ENCODE measurements at places on chromosomes 7 and 10.

DNA sequence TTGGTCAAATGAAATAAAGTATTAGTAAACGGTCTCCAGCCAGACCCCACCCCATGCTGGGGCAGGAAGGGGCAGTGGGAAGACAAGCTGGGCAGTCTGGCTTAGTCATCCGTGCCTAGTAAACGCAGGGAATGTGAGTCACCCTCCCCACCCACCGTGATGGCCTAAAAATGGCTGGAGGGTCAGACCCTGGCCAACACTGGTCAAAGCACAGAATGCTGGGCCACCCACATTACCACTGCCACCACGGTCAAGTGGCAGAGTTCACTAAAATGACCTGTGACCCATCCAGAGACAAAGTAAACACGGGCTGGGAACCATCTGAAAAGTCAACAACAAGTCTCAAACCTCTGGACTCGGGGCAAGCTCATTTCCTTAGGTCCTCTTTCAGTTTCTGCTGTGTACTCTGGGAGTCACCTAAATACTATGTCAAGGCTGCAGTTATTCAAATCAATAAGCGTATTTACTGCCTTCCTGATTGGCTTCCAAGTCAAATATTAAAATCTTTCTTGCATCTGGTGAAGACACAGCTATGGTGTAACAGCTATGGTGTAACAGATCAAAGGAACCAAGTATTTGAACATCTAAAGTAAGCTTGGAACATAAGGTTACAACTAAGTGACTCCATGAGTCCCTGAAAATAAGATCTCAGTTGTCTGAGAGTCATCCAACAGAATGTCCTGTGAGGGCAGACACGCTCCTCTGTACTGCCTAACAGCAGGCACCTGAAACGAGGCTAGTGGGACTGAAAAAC, 3.0 kb downstream of the ZFAND2A start:
- DNase-seq: no peak

DNA sequence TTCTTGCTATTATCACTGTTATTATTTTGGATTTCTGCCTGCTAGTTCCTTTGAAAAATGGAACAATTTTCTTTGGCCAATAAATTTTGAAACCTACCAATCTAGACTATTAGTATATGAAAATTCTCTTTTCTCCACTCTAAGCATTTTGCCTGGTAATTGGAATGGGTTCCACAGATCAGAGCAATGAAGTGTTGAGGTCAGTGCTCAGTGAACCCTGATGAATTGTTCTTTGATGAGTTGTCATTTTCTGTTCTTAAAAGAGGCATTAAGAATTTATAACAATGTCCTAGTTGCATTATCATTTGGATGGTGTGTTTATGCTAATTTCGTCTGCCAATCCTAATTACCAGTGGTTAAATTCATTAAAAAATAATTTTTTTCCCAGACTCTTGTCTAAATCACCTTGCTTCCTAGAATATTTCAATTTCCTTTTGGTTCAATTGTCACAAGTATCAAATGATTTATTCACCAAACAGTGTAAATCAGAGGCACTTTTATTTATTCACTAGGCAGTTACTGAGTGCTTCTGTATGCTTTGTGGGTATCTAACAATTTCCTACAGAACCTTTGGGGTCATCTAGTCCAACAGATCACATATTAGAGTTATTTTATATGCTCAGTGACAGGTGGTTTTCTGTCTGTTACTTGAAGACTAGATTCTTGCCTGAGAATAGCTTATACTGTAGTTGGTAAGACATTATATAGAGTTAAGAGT, 239.0 kb downstream of the DNAJB9 start:
- no peak for DNase-seq

DNA sequence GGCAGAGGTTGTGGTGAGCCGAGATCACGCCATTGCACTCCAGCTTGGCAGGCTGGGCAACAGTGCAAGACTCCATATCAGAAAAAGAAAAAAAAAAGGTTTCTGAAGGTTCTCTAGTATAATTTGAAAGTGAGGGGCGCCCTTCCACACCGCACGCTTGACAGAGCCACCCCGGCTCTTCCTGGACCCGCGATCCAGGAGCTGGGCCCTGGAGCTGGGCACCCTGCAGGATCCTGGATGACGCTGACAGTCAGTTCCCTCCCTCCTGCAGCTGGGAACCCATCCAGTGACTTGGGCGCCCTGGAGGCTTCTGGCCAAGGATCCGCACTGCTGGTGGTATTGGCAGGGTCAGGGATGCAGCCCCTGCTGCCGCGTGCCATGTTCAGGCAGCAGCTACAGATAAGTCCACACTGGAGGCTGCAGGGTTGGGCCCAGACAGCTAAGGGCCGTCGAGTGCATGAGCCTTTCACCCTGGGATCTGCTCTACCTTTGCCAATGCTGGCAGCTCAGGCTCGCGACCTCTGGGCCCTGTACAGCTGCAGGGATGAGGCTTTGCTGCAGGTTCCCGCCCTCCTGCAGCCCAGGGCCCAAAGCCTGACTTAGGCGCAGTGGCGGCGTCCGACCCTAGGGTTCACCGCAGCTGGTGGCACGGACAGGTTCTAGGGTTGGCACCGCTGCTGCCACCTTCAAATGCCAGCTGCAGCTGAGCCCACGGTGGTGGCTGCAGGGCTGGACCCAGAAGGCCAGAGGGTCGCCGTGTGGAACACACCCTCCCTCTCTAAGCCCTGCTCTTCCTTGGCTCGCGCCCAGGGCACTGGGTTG, 110.2 kb downstream of the OR13A1 start:
- DNase-seq: no peak

- no peak for DNase-seq
These were observed 26.8 kb downstream of the VOPP1 start for GRCh38 chr7:55545496-55545895.

DNA sequence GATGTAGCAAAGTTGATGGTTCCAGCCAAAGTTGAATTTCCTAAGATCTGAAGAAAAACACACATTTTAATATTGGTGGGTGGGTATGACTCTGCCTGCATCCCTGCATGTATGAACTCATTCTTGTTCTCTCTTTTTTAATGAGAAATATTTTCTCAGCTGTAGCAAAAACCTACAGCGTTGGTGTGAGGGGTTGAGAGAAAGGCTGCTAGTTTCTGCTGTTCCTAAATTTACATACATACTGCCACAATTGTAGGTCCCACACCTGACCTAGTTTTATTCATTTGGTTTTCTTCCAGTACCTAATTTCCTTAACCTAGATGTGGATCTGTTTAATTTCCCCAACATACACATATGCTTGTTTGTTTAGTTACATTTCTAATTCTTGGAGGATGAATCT, 4.6 kb downstream of the AGFG2 start:
- DNase-seq: no peak

DNA sequence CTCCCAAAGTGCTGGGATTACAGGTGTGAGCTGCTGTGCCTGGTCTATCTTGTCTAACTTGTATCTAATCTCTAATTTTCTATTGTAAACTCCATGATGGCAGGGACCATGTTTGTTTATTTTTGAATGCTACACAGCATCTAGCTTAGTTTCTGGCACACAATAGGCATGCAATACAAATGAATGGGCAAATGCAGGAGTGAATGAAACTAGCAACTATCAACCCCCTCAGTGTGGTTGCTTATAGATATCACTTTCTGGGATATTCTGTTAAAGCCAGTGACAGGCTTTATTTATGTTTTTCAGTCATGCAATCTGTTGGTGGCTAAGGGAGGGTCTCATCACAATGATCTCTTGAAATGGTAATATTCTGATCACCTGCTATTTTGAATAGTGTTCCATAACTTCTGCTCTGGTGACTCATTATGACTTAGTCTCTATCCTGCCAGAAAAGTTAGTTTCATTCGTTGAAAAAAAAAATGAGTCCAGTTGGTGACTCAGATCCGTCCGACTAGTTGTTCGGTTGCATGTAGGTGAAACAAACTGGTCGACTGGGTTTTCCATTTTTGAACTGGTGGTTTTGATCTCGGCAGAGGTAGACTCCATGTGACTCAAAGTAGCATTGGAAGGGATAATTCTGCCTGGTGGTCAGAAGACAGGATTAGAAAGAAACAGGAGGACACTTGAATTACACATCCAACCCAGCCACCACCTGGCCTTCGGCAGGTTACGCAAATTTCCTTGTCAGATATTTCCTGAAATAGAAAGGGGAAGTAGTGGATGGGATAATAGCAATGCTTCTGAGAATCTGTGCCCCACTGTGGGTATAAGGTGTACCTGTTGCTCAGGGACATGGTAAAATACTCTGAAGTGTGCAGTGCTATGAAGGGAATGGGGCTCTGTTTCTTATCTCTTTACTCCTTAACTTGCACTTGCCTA, 76.8 kb downstream of the GATA3 start:
- no peak for DNase-seq

- DNase-seq: no peak
These were observed 206.3 kb downstream of the FANK1 start for GRCh38 chr10:126102636-126103035.

GRCh38 chr10:65419629-65420028, 1506.2 kb upstream of the LRRTM3 start:
- DNase-seq: no peak

DNA sequence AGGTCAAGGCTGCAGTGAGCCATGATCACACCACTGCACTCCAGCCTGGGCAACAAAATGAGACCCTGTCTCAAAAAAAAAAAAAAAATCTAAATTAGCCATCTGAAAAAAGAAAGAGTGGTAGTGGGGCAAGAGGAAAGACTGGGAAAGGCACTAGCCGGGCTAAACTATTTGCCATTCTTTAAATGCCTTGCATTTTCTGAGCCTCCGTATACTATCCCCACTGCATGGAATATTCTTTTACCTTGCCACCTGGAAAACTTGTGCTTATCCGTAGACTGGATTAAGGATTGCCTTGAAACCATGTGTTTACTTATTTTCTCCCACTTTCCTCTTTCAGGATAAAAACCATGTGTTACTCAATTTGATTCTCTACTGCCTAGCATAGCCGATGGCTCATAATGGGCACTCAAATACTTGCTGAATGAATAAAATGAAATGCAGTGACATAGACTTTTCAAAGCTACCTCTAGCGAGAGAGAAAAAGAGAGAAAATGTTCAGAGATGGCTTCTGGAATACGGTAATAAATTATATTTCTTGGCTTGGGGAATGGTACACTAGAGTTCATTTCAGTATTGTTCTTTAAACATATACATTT, 30.6 kb downstream of the HYCC1 start:
- DNase-seq: no peak
